Activated CD8-positive, alpha-beta memory T cell treated with anti-CD3 and anti-CD28 coated beads, Interleukin-2, amount 10 ng/mL, durations not matched to agents 7 days and 5 days (primary cell): ENCODE measurements at places on chromosomes 5 and 9. TPM values are rescaled to one million over a fixed set of nuclear protein-coding genes. Genes with fewer than 3 reads are reported as not detected.

GRCh38 chr5:106171708-106172107 lies 1499.0 kb downstream of the EFNA5 start:
- no peak for DNase-seq

- DNase-seq: no peak
Observed at GRCh38 chr5:81136557-81136956, 96.6 kb upstream of the CKMT2 start.

The NREP gene
- 7.0 TPM for total RNA-seq

DNA sequence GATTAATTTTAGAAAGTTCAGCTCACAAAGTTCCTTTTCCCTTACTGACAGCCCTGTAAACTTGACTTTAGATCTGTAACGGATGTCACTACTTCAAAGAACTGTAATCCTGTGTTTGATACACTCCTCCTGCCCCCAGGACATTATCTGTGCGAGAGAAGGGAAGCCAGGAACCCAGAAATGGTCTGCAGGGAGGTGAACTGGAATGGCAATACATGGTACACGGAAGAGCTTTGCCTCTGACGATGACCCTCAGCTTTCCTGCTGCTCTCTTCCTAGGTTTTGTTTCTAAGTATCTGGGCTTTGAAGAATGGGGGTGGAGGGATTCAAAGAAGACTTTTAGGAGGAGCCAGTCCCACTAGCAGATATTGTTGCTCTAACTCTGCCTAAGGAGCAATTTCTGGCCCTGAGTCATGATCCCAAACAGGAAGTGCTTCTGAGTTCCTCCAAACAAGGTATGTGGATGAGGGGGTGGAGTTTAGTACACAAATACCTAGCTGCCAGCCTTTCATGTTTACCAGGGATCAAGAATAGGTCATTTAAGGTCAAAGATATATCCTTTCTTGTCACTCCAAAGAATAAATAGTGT lies 43.4 kb upstream of the TMC1 start:
- no peak for DNase-seq
